ENCODE measurements at places on chromosomes 5 and 9.

- no peak for DNase-seq
Observed at GRCh38 chr5:68480335-68480940, 264.9 kb downstream of the PIK3R1 start.

GRCh38 chr5:130995254-130995515 lies 169.9 kb downstream of the HINT1 start:
- no peak for DNase-seq

GRCh38 chr5:170553218-170553617 lies 49.4 kb downstream of the KCNIP1 start:
- no peak for DNase-seq

DNA sequence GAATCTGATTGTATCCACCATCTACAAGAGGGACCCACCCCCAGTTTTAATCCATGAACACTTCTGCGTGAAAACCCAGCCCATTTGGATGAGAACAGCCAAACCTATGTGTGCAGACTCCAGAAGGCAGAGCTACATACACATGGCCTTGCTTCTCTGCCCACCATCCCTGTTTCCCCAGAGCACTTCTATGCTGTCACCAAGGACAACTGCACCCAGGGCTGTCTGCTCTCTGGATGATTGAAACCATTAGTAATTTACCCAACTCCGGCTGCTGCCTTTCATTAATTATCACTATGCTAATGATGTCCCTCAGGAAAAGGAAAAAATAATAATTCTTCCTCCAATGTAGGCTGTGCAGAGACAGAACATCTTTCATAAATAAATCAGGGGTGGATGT lies 8.9 kb downstream of the CARTPT start:
- no peak for DNase-seq

DNA sequence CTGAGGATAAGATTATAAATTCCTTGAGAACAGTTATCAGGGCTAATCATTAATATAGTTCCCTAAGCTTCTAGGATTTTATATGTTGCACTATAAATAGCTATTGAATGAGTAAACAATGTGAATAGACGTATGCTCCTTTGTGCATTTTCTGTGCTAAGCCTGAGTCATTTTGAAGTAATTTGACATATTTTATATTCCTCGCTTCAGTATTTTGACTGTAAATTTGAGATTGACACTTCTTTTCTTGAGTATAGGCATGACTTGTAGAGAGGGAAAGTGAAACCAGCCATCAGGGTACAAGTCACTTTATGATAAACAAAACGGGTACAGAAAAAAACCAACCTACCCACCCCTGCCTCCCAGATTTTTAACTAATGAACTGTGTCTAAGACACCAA lies 367.7 kb upstream of the PRR16 start:
- DNase-seq, result no peak

GRCh38 chr9:104923740-104924139 lies 4.2 kb downstream of the ABCA1 start:
- no peak for DNase-seq

DNA sequence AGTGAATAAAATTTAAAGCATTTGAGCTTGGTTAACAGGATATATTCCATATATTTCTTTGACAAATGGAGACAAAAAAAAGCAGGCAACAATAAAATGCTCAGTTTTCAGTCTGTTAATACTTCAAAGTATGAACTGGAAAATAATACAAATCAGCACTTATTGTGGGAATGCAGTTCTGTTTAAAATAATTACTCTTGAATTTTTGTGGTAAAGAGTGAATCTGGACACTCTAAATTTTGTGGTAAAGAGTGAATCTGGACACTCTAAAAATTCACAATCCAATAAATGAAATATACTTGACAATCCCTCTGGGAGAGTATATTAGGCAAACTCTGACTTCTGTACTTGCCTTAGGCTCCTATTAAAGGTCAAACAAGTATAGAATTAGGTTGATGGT lies 141.9 kb upstream of the RASA1 start:
- no peak for DNase-seq

DNA sequence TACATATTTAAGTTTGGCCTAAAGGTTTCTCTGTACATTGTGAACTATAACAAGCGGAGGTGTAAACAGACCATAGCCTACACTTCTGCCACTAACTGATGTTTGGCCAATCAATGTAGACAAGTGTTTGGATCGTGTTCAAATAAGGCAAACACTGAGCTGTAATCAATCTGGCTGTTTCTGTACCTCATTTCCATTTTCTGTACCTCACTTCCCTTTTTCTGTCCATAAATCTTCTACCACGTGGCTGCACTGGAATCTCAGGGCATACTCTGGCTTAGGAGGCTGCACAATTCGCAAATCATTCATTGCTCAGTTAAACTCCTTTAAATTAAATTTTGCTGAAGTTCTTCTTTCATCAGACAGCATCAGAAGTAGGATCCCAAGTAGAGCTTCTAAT lies 140.9 kb downstream of the SLC25A46 start:
- DNase-seq, result no peak

Data from AG08395 (cell line).